Activated CD8-positive, alpha-beta memory T cell treated with anti-CD3 and anti-CD28 coated beads, Interleukin-2, amount 50 U/mL, for 48 hours (primary cell): ENCODE measurements at places on chromosomes 2 and 18.

GRCh38 chr2:237156031-237156856 lies 70.6 kb downstream of the COPS8 start:
- DNase-seq, result peak; percentile 84

GRCh38 chr18:49081511-49082155 lies 130.9 kb upstream of the SMAD7 start:
- no peak for DNase-seq

DNA sequence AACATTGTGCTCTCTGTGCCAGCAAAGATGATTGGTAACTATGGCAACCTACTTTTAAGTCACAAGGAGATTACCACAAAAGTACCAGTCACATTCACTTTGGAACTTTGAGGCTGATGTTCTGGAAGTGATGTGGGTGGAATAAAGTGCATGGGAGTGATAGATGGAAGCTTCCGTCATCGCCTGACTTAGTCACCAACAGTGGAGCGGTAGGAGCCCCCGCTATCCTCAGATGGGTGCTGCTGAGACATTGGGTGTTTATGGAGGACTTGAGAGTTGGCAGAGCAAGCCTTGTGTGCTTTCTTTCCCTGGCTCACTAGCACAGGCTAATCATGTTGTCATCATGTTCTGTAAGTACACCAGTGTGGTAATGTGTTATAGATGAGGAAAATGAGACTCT lies 4.6 kb downstream of the PPP1R7 start:
- no peak for DNase-seq

- DNase-seq, result no peak
These were observed 230.8 kb downstream of the ATAD2B start for GRCh38 chr2:23695890-23696751.

DNA sequence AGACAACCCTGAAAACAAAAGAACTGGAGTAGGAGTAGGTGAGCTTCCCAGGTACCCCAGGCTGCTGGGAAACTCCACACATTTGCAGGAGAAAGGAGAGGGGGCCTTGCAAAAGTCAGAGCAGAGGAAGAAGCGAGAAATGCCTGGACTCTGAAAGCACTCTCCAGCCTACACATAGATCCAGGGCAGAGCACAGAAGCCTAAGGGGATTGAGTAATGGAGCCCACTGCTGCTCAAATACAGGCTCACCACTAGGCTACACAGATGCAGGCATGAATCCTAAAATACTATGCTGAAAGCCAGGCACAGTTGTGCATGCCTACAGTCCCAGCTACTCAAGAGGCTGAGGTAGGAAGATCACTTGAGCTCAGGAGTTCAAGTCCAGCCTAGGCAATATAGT lies 33.4 kb downstream of the OSBPL1A start:
- no peak for DNase-seq

DNA sequence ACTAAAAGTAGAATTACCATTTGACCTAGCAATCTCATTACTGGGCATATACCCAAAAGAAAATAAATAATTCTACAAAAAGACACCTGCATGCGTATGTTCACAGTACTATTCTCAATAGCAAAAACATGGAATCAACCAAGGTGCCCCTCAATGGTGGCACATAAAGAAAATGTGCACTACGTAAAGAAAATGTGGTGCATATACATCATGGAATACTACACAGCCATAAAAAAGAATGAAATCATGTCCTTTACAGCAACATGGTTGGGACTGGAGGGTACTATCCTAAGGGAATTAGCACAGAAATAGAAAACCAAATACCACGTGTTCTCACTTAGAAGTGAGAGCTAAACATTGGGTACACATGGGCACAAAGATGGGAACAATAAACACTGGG lies 250.7 kb upstream of the TNP1 start:
- DNase-seq, result no peak

DNA sequence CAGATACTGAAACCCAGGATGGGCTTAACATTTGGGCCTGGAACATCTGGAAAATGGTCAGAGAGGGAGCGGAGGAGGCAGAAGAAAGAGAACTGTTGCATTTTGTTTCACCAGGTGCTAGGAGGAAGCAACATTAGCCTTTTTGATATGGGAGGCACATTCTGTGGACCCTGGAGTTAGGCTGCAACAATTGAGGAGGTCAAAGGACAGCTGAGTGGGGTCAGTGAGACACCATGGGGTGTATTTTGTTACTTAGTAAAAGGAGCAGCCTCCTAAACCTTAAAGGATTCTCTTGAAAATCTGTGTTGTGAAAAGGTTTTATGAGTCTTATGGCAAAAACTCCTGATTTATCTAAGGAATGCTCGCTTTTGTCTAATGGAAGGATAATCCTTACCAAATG lies 124.9 kb downstream of the GREB1L start:
- DNase-seq, result no peak

- no peak for DNase-seq
These were observed 536 bp downstream of the XDH start for GRCh38 chr2:31413862-31414550.
